Bladder microvascular endothelial cell (primary cell): ENCODE measurements at places on chromosomes 2 and 18. TPM values are rescaled to one million over a fixed set of nuclear protein-coding genes. Genes with fewer than 3 reads are reported as not detected.

The ABCG5 gene
- total RNA-seq, result not detected in 2 replicates

The RNF125 gene
- 4.8 and 6.5 TPM in 2 replicates for total RNA-seq

The PRKAG3 gene
- total RNA-seq, result not detected in 2 replicates

The TANC1 gene
- 46.1 and 123 TPM in 2 replicates for total RNA-seq

The MTERF4 gene
- total RNA-seq, result 16.8 and 48.6 TPM in 2 replicates

The REEP1 gene
- 0.16 and 6.8 TPM in 2 replicates for total RNA-seq

The AGPS gene
- total RNA-seq, result 57.8 and 114 TPM in 2 replicates

The TRABD2A gene
- total RNA-seq, result 0.32 and 0.38 TPM in 2 replicates

The HAAO gene
- 0.16 TPM in 1 of 2 replicates, not detected in the other for total RNA-seq

The FOSL2 gene
- 32.7 and 83.8 TPM in 2 replicates for total RNA-seq

The INHBB gene
- total RNA-seq, result 0.19 and 6.0 TPM in 2 replicates

The MTCL1 gene
- total RNA-seq, result 5.2 and 15.0 TPM in 2 replicates

The CCDC141 gene
- under 0.01 and 0.57 TPM in 2 replicates for total RNA-seq

The COL6A3 gene
- 4.7 and 29.8 TPM in 2 replicates for total RNA-seq

The RAB6C gene
- total RNA-seq, result 0.06 TPM in 1 of 2 replicates, not detected in the other

The TTN gene
- total RNA-seq, result 0.49 and 0.82 TPM in 2 replicates

The FAM110C gene
- 0.13 TPM in 1 of 2 replicates, not detected in the other for total RNA-seq

The FSHR gene
- total RNA-seq, result not detected in 2 replicates

The GPR45 gene
- not detected in 2 replicates for total RNA-seq

The UGT1A8 gene
- not detected in 2 replicates for total RNA-seq

The POU3F3 gene
- under 0.01 TPM in 1 of 2 replicates, not detected in the other for total RNA-seq

The MYO5B gene
- total RNA-seq, result 0.31 and 1.1 TPM in 2 replicates

The MOGAT1 gene
- not detected in 2 replicates for total RNA-seq

The GLB1L gene
- 4.2 and 6.6 TPM in 2 replicates for total RNA-seq

The KIAA2012 gene
- not detected in 2 replicates for total RNA-seq

The NGEF gene
- 0.16 and 0.19 TPM in 2 replicates for total RNA-seq

The RNF181 gene
- 174 and 204 TPM in 2 replicates for total RNA-seq

The SCYGR4 gene
- not detected in 2 replicates for total RNA-seq

The GCG gene
- not detected in 2 replicates for total RNA-seq

The CDH20 gene
- total RNA-seq, result 0.13 and 0.16 TPM in 2 replicates

The CCDC74B gene
- 0.65 and 0.94 TPM in 2 replicates for total RNA-seq

The C2orf66 gene
- 0.06 TPM in 1 of 2 replicates, not detected in the other for total RNA-seq

The IL1R2 gene
- not detected in 2 replicates for total RNA-seq

The MYO3B gene
- not detected in 2 replicates for total RNA-seq

The FAM124B gene
- total RNA-seq, result 64.1 and 147 TPM in 2 replicates

The KIF3C gene
- total RNA-seq, result 6.2 and 17.6 TPM in 2 replicates

The NOSTRIN gene
- 6.1 and 25.1 TPM in 2 replicates for total RNA-seq

The REG3A gene
- total RNA-seq, result not detected in 2 replicates
